ENCODE measurements at places on chromosomes 7 and 10. TPM values are rescaled to one million over a fixed set of nuclear protein-coding genes. Genes with fewer than 3 reads are reported as not detected.

The ZWINT gene
- 2.0 TPM for total RNA-seq

DNA sequence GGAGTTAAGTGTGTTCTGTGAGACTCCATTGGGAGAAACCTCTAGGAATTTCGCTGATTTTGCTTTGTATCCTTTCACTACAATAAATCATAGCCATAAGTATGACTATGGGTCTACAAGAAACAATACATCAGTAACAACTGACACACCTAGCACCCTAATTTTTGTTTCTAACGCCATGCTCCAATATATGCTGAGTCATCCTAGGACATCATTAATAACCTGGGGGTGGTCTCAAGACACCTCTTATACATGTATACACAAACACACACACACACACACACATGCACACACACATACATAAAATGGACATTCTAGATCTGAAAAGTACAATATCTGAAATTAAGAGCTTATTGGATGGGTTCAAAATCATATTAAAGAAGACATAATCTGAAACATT is 18.2 kb downstream of the ZNF248 start:
- no peak for DNase-seq

DNA sequence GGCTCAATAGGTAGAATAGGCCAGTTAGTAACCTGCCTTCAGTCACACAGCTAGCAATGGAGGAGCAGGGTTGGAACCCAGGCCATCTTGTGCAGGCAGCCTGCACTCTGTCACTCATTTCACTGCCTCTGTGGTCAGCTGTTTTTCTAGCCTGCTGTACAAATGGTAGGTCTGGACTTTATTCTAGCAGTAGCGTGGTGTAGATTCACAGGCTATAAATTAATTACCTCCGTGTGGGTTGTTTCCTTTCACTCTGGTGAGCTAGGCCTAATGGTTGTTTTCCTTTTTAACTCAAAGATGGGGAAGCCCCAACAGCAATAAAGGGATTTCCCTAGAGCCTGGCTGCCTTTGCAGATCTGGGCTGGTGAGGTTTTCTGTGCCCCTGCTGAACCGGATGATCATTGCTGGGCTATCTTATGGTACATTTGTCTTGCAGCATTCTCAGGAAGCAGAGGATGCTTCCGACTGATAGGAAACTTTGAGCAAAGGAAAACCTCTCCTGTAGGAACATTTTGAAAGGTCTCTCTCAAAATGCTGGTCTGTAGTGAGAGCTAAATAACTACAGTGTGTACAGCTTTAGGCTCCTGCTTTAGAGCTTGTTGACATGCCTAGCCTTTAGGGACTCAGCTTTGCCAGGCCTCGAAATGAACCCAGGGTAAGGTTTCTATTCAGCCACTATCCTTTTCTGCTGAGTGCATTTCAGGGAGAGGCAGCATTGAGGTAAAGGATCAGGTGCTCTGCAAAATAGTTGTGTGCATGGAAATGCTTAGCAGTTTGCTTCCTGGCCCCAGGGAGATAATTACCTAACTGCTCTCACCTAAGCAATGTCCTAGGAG is 157.4 kb downstream of the ST7 start:
- DNase-seq, result no peak

- no peak for DNase-seq
Observed at GRCh38 chr7:92226981-92227380, 18.7 kb downstream of the KRIT1 start.

DNA sequence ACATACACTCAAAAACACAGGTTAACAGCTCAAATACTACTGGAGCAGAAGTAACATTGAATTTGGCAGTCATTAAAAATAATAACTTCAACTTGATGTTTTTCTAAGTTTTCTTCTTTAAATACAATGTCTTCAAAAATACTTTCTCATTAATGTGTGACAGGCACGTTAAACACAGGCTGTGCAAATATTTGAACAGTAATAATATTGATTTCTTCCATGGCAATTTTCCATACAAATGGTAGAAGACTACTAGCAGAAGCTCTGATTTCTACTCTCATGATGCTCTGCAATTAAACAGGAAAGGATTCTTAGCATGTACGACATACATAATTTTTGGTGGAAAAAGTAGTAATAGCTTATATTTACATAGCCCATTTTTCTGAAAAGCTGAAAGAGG is 47.4 kb downstream of the NRP1 start:
- no peak for DNase-seq

GRCh38 chr10:89201345-89202032 is 5.6 kb downstream of the CH25H start:
- DNase-seq, result no peak
